ENCODE measurements at places on chromosomes 4 and X. TPM values are rescaled to one million over a fixed set of nuclear protein-coding genes. Genes with fewer than 3 reads are reported as not detected.

The MAGEB1 gene
- total RNA-seq = not detected

The SCML1 gene
- 14.6 TPM for total RNA-seq

The POF1B gene
- 0.21 TPM for total RNA-seq

The SMIM14 gene
- 129 TPM for total RNA-seq

The EGFL6 gene
- not detected for total RNA-seq

The SYN1 gene
- 2.0 TPM for total RNA-seq

The CSAG1 gene
- total RNA-seq = not detected

The RAB33A gene
- 3.0 TPM for total RNA-seq

The H2AZ1 gene
- 85.1 TPM for total RNA-seq

The AMER1 gene
- total RNA-seq = 4.7 TPM

The WDR17 gene
- total RNA-seq = 0.97 TPM

The GUCY1B1 gene
- 3.9 TPM for total RNA-seq

The SSX1 gene
- total RNA-seq = not detected

The PDCL2 gene
- total RNA-seq = 0.94 TPM

The HERC6 gene
- 15.9 TPM for total RNA-seq

The KCND1 gene
- 2.1 TPM for total RNA-seq

The MSX1 gene
- total RNA-seq = 5.2 TPM

The STPG2 gene
- 1.8 TPM for total RNA-seq

The NPY1R gene
- total RNA-seq = 6.9 TPM

The FDCSP gene
- not detected for total RNA-seq

The CENPVL2 gene
- not detected for total RNA-seq

The EGF gene
- 0.23 TPM for total RNA-seq

The QRFPR gene
- total RNA-seq = 1.5 TPM

The ADD1 gene
- 275 TPM for total RNA-seq

The COX7B2 gene
- total RNA-seq = not detected

The NHS gene
- total RNA-seq = 12.5 TPM

The FIP1L1 gene
- total RNA-seq = 68.3 TPM

The TMEM165 gene
- 290 TPM for total RNA-seq

The NAP1L2 gene
- 5.1 TPM for total RNA-seq

The UNC5C gene
- 30.9 TPM for total RNA-seq

The EIF4E gene
- total RNA-seq = 169 TPM

The SYTL4 gene
- total RNA-seq = 7.6 TPM

The GPR173 gene
- 5.0 TPM for total RNA-seq

The OCIAD1 gene
- total RNA-seq = 161 TPM

The TRO gene
- total RNA-seq = 2.2 TPM

The GAGE2A gene
- total RNA-seq = not detected

The MAGEE2 gene
- 0.67 TPM for total RNA-seq

The ATP11C gene
- total RNA-seq = 17.2 TPM

The NSG1 gene
- total RNA-seq = 6.4 TPM

The TRIM75 gene
- total RNA-seq = not detected

The SATL1 gene
- total RNA-seq = 0.22 TPM

The CXorf66 gene
- not detected for total RNA-seq

Data from adrenal gland (tissue), 19 donors.